ENCODE measurements at places on chromosomes 5 and 9.
A peak's percentile ranks its signal among the peaks of the same experiment; 100 is the strongest.

DNA sequence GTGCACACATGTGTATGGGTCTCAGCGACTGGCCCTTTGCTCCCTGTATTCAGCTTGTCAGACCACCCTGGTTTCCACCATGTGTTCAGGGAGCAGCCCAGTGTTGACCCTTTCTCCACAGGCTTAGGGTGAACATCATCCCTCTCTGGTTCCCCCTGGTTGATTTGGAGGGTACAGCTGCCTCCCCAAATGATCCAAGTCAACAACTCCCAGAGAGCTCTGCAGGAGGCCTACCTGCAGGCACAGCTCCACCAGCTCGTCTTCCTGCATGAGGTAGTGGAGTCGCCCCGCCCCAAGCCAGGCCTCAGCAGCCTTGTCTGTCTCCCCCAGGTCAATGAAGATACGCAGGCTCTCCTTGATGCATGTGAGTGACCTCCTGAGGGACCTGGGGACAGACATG, 50.5 kb downstream of the SH3TC2 start:
- no peak for DNase-seq

GRCh38 chr9:36928210-36928609, 105.9 kb downstream of the PAX5 start:
- no peak for DNase-seq

- no peak for DNase-seq
Measured at GRCh38 chr5:122639033-122639432, 135.8 kb upstream of the SNX2 start.

DNA sequence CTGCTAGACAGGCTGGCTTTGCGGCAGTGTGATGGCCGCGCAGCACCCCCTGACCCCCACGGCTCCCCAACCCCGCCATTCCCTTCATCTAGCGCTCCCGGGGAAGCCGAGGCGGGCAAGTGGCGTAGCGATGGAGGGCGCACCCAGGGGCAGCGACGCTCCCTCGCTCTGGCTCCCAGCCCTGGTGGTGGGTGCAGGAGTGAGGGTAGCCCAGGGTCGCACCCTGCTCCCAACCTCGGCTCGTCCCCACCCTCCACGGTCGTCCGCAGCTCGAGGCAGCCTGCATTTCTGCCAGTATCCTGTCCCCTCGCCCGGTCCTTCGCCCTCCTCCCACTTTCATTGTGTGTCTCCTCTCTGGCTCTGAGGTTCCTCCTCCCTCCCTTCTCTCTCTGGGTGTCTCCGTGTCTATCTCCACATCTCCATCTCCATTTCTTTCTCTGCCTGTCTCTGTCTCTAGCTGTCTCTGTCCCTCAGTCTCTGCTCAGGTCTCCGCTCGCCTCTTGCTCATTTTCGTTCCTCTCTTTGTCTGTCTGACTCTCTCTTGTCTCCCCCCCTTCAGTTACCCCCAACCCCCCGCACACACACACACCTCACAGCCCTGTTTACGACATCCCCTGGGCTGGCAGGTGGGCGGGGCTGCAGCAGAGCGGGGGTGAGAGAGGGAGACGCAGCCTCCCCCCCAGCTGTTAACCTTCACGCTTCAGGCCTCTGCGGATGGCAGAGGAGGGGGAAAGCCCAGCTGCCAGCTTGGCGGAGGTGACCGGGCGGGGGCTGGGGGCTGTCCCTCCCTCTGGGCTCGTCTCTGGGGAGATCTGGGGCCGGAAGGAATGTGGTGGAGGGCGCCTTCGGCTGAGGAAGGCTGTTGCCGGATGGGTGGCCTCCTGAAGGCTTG, 48.7 kb upstream of the PSD2 start:
- DNase-seq: peak; percentile 62

DNA sequence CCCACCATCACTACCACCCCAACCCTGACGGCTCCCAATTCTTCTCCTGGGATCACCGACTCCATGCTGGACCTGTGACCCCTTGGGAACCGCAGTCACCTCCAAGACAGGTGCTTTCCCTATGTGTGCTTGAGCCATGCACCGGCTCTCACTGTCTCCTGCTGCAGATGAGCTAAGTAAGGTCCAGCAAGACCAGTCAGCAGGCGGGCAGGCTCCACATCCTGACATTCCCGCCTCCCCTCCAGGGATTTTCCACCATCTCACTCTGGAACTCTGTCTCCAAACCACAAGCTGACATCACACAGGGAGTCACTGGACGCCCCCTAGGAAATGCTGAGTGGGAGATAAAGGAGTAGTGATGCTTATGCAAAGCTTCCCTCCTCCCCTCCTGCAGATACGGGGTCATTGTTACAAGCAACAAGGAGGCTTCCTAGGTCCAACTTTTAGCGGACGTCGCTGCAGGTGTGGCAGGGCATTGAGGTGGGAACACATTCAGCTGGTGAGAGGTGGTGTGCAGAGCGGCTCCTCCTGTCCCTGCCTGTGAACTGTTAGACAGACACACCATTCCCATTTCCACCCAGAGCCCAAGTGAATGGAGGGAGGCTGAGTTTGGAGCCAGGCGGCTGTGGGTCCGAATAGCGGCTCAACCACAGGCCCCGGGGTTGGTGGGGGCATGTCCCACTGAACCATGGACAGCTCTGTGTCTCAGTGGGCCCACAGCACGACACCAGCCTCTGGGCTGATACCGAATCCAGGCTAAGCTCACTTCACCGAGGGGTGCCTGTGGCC, 129.2 kb upstream of the PHYKPL start:
- peak; percentile 66 for DNase-seq

DNA sequence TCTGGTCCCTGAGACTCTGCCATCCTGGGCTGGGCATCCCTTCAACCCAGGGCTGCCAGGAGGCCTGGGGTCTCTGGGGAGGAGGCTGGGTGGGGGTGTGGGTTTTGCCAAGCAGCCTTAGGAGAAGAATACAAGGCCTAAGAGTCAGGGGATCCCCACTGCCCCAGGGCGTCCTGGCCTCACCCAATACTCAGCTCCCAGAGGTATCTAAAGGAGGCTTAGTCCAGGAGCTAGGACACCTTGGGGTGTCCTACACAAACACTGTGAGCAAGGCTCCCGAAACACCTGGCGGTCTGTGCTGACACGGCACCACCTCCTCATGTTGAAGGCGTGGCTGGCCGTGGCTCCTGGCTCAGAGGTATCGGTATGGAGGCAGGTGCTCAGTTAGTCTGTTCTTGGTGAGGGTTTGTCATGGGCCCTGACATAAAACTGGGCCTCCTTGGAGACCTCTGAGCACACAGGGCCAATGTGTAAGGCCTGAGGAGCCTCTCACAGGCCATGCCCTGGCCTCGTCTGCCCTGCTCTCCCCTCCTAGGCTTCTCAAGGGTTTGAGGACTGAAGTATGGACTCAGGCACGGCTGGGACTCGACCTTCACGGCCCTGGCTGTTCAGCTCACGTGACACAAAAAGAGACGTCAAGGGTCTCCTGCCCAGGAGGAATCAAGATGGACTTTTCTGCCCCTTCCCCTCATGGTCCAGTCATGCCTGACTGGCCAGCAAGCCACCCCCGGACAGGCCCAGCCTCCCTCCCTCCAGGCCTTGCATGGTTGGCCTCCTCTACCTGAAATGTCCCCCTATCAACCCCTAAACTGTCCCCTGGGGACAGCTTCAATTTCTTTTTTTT, 277.3 kb downstream of the FSTL4 start:
- no peak for DNase-seq

DNA sequence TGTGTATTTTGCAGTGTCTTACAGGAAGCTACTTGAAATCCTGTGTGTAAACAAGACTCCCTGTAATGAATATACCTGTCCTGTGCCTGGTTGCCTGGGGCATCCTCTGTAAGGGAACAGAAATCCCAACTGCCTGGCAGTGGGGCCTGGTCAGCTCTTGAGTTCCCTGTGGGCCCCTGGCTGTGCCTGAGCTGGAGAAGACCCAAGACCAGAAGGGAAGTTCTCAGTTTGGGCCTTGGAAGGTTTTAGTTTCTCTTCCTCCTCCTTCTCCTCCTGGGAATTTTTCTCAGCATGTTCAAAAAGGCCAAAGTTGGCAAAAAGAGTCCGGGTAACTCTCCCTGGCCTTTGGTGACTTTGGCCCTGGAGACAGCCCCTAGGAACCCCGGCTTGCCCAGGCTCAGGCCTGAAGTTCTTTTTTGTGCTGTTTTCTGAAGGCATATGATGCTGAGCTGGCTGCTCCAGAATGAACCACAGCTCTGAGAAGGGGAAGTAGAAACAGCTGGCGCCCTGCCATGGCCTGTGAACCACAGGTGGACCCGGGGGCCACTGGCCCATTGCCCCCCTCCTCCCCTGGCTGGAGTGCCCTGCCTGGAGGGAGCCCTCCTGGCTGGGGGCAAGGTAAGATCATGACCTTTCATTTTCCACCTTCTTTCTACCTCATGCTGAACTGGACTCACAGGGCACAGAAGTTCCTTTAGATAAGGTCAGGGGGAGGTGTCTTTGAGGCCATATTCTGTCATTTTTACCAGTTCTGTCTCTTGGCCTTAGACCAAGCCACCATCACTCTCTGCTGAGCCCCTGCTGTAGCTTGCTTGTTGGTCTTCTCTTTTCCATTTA, 5.8 kb downstream of the TMEM268 start:
- no peak for DNase-seq

DNA sequence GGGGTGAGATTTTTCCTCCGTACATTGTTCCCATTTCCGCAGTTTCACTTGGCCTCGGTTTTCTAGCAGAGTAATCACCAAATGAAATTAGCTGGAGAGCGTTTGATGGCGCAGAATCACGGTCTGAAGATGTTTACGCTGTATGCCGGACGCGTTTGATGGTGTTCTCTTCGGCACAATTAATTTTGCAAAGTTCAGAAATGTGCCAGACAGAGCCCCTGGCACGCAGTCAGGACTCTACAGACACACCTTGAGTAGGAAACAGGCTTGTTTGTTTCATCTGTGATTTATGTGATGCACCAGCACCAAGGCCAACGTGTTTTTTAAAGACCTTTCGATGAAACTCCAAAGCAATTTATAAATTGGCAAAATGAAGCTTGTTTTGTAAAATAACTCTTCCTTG, 863 bp upstream of the LIFR start:
- DNase-seq: no peak

- DNase-seq: no peak
Measured at GRCh38 chr5:98517560-98518366, 255.7 kb upstream of the RGMB start.

DNA sequence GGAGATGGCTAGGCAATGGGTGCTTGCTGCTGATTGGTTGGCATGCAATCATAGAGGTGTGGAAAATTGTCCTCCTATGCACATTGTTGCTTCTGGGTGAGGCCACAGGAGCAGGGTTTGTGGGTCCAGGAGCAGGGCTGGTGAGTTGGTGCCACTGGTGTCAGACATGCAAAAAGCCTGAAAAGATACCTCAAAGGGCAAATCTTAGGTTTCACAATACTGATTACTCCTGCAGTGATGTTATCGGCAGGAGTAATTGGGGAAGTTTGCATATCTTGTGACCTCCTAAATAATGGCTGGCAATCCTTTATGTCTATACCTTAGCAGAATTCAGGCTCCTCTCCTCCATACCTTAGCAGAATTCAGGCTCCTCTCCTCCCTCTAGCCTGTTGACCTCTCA, 25.2 kb downstream of the SLC25A48 start:
- no peak for DNase-seq
